Fibroblast of gingiva (primary cell): ENCODE measurements at places on chromosomes 1 and 21.

DNA sequence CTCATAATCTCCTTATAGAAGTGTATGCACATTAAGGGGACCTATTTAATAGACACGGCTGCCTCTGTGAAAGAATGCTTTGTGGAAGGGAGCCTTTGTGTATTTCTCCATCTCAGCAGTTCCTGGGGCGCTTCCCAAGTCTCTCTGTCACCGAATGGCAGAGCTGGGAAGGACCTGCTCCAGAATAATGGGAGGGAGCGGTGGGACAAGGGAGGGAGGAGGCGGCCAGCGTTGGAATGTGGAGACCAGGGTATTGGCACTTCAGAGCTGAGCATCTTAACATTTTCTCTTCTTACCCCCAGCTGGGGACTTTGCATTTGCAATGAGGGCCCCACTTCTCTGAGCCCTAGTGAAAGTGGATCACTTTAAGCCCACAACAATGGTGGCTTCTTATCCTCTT is 23.9 kb downstream of the CACHD1 start:
- DNase-seq: no peak

DNA sequence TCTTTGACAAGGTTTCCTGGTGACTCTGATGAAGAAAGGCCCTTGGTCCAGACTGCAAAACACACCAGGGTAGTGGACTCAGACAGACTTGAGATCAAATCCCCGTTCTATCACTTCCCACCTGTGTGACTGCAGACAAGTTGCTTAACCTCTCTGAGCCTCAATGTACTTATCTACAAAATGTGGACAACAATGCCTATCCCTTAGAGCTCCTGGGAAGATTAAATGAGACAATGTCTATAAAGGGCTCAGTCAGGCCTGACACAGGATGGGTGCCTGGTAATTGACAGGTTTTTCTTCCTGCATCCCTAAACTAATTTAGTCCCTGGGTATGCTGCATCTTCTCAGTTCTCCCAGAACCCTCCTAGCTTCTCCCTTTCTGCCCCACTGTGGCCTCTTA is 37.9 kb upstream of the ZBTB40 start:
- no peak for DNase-seq

DNA sequence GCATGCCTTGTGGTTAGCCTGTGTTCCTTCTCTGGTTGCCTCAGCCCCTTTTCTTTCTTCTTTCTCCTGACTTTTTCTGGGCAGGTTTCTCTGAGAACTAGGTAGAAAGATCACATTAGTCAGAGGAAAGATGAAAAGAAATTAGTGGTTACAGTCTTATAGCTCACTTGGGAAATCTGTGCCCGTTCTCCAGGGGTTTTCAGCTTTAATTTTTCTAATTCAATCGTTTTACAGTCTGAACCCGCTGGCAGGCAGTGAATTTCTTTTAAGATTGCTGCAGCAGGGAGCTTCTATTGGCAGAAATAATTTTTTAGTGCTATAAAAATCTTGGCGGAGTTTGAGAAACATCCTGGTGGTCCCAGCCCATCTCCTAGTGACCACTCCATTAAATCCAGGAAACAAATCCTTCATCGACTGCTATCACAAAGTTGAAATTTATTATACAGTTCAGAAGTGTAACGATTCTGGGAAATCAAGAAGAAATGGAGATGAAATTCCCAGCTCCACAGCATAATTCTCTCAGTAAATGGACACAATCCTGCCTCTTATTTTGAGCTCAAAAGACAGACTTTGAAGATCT is 113.1 kb downstream of the PCP4 start:
- no peak for DNase-seq

- no peak for DNase-seq
Measured at GRCh38 chr1:76082062-76082461, 7.5 kb downstream of the ST6GALNAC3 start.

DNA sequence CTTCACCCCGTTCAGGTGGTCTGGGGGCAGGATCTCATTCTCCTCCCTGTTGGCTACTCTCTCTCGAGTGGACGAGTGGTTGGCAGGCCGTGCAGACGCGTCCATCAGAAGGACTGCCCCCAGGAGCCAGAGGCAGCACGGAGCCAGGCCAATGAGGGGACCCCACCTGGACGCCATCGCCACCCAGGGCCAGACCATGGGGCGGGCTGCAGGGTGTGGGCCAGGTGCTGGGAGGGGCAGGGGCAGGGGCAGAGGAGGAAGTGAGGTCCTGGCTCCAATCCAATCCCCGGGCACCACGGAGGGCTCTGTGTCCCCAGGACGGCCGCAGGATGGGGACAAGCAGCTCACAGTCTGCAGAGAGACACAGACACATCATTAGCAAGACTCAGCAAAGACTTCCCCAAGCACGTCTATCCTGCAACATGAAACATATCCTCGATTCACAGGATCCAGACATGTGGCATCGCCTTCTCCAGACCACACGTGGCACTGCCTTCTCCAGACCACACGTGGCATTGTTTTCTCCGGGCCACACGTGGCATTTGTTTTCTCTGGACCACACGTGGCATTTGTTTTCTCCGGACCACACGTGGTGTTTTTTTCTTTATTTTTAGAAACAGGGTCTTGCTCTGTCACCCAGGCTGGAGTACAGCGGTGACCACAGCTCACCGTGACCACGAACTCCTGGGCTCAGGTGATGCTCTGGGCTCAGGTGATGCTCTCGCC is 3.0 kb downstream of the SDF4 start:
- no peak for DNase-seq

- DNase-seq: no peak
Measured at GRCh38 chr1:226870026-226870400, 403 bp upstream of the PSEN2 start.

DNA sequence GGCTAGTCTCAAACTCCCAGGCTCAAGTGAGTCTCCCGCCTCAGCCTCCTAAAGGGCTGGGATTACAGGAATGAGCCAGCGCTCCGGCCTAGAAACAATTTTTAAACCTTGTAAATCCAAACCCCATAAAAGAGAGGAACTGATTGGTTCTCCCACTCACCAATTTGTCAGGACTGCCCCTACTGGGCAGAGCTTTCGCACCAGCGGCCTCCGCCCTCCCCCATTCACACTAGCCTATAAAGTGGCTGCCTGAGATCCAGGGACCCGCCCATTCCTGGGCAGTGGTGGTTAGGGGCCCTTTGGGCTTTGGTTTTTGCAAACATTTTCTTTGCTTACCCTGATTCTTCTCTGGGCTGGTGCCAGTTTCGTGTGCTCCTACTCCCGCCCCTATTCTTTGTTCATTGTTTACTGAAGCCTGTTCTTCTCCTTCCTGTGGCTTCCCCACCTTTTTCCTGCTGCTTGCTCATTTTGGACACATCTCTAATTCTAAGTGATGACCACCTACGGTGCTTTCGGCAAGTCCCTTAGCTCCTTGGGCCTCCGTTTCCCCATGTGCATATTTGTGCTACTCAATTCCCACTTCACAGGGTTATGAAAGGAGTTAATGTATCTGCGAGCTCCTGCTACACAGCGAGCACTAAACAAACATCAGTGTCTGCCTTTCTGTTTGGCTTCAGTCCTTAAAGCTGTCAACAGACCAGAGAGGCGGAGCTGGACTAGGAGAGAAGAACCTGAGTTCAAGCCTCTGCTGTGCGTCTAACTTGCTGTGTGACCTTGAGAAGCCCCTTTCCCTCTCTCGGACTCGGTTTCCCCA is 39.8 kb upstream of the CLIC4 start:
- peak; percentile 74 for DNase-seq

DNA sequence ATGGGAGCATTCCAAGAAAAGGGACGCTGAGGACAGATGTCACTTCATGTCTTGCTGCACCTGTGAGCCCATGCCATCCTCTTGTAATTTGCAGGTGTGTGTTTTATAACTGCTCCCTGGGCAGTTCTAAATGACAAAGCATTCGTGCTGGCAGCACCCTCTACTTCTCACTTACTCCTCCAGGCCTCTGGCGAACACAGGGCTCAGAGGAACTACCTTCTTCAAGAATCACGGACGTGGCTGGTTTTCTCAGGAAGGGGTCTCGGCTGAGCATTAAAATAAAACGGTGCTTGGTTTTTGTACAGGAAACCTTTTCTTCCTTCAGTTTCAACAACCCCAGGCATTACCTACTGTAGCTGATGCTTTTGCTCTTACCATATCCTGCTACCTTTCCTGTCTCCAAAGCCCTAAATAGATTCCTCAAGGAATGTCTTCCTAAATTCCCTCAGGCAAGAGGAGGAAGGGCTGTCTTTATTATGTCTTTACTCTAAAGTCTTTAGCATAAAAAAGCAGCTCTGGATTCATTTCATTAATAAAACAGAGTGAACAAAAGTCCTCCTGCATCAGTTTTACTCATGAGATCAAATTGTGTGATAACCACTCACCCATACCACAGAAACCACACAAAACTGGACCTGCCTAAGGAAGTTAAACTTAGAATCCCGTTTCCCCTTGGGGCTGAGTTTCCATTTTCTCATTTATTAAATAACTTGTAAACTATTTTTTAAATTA is 79.0 kb upstream of the MAP10 start:
- no peak for DNase-seq

DNA sequence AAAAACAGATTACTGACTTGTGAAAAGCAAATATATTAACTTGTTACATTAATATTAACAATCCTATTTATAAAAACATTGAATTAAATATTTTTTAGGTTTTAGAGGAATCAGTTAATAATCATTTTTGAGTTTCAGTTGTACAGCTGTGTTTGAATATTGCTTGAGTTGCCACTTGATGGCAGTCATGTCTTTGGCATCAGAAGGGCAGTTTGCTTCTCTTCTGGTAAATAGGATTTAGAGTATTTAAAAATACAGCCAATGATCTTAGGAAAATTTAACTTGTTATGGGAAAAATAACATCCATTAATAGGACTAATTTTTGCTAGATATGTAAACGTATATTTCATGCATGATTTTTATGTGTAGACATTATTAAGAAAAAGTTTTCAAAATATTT is 234.1 kb downstream of the NCAM2 start:
- peak; percentile 63 for DNase-seq
